ENCODE measurements at places on chromosomes 7 and 10.

DNA sequence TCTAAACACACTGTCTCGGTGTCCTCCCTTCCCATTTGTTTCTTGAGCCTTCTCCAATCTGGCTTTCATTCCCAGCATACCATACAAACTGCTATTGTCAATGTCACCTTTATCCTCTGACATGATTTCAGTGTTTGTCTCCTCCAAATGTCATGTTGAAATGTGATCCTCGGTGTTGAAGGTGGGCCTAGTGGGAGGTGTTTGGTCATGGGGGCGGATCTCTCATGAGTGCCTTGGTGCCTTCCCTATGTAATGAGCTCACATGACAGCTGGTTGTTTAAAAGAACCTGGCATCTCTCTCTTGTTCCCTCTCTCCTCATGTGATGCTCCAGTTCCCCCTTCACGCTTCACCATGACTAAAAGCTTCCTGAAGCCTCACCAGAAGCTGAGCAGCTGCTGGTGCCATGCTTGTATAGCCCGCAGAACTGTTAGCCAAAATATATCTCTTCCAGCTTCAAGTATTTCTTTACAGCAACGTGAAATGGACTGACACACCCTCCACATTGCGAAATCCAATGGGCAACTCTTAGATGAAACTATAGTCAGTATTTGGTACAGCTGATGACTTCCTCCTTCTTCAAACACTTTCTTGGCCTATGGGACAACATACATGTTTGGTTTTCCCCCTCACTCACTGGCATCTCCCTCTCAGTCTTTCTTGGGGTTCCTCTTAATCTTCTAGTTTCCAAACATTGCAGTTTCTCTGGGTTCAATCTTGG, 27.8 kb downstream of the RNLS start:
- no peak for DNase-seq

GRCh38 chr7:65471587-65471986, 97.9 kb downstream of the ZNF92 start:
- no peak for DNase-seq

GRCh38 chr7:13829914-13830900, 159.3 kb downstream of the ETV1 start:
- DNase-seq, result no peak

DNA sequence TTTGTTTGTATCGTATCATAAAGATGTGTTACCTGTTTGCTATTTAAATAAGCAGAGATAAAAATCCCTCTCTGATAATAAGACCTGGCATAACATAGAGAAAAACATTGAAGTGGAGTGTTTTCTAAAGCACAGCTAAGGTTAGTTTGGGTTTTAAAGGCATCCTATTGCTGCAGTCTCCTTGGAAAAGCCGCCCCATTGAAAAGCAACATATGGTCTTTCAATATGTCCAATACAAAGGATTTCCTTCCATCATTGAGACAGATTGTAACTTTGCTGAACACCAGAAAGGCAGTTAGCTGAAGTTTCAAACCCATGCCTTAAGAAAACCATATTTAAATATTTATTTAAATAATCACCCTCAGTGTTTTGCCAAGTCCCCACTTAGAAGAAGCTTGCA, 898.5 kb upstream of the KCND2 start:
- DNase-seq, result no peak

GRCh38 chr7:15326044-15326644, 235.7 kb downstream of the AGMO start:
- no peak for DNase-seq

DNA sequence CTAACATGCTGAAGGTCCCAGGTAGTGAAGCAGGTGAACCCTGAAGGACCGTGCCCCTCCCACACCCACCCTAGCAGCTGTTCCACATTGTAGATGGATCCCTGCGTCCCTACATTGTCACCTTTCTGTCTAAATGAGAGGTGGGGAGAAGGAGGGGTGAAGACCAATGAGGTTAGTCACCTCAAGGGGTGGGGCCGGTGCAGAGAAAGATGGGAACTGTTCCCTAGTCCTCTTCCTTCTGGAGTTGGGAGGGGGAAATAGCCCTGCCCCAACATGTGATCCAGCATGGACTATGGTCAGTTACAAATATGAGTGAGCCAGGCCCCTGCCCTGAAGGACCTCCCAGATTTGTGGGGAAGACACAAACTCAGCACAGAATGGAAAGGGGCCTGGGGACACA, 124.5 kb downstream of the LHPP start:
- no peak for DNase-seq

DNA sequence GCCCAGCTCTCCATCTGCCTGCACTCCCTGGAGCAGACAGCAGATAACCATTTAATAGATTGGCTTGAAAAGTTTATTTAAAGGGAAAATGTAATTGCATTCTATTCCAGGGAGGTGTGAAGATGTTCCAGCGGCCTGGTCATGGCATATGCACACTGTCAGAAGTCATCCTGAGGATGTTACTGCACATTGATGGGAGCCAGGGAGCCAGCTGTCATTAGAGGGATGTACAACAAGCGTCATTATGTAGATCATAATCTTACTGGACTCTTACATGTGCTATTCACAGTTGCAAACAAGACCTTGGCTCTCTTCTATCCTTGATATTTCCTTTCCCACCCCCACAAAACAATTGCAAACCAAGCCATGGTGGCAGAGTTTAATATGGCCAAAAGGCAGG, 65.4 kb downstream of the FAM204A start:
- DNase-seq, result no peak

GRCh38 chr10:132543916-132544743, 6.5 kb downstream of the INPP5A start:
- no peak for DNase-seq

DNA sequence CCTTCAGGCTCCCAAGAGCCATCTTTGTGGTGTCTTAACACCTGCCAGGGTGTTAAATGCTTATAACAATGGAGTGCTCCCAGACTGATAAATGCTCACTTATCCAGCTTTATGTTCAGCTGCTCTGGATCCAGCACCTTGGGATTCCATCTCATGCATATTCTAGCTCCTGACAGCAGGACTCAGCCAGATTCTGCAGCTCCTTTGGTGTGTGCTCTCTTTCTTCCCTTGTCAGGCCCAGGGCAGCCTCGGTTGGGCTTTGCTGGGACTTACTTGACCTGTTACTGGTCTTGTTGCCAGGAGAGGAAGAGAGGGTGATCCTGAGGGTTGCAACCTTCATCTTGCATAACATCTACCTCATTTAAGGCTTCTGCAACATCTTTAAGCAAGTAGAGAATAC, 59.4 kb upstream of the CCNY start:
- no peak for DNase-seq

GRCh38 chr10:100100651-100101184, 19.0 kb upstream of the CPN1 start:
- no peak for DNase-seq

- DNase-seq, result no peak
Observed at GRCh38 chr10:93333278-93333978, 148.7 kb downstream of the MYOF start.

- DNase-seq, result no peak
Observed at GRCh38 chr10:131553121-131553520, 241.6 kb upstream of the TCERG1L start.

Measured in stimulated activated CD4-positive, alpha-beta T cell treated with anti-CD3 and anti-CD28 coated beads, Interleukin-1b, Interleukin-23, amount 100 ng/mL, for 1 hour (primary cell).